CD8-positive, alpha-beta T cell (primary cell): ENCODE measurements at places on chromosomes 1 and 21.

DNA sequence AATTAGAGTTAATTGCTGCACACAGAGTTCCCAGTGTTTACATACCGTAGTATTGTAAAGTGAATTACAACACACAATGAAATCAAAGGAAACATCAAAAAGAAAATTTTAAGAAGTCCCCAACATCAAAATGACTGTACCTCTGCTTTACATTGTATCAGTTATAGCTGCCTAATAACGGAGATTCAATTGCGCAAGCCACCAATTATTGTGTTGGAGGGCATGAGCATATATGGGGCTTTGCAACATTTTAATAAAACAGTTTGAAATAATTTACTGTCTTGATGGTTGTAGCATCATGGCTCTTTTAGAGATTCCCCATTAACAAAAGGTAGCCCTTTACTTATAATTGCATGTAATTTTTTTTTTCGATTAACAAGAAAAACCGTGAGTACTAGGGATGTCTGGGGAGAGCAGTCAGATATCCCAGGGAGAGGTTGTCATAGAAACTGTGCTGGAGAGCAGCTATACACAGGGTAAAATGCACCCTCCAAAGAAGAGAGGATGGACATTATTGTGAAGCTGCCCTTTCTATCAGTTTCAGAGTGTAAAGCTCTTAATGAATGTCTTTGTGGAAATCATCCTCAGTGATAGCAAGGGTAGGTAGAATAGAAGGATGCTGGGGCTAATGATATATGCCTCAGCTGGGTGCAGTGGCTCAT lies 55.9 kb upstream of the BTG3 start:
- no peak for DNase-seq

GRCh38 chr21:21188513-21189195 lies 190.4 kb downstream of the NCAM2 start:
- DNase-seq: no peak

DNA sequence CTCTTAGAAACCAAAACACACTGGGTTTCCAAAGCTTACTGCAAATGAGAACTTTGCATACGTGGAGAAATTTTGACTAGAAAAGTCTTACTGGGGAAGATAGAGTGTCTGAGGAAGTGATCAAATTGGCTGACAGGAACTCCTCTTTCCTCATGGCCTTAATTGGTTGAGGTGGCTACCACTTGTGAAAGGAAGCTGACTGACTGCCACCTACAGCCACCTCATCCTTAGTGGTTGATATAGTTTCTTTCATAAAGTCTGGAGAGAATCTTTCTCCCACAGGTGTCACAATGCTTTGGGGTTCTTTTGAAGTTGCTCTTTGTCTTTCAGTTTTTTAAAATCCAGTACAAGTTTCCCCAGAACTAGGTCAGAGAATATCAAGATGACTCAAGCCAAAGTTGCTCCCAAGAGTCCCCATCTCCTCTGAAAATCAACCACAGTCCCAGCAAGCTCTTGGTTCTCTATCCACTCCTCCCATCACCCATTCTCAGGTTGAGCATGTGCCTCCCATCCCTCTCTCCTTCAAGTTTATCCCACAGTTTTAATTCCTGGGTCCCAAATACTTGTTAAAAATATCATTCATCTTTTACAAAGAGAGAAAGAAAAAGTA lies 43.3 kb downstream of the GPR88 start:
- DNase-seq: no peak

DNA sequence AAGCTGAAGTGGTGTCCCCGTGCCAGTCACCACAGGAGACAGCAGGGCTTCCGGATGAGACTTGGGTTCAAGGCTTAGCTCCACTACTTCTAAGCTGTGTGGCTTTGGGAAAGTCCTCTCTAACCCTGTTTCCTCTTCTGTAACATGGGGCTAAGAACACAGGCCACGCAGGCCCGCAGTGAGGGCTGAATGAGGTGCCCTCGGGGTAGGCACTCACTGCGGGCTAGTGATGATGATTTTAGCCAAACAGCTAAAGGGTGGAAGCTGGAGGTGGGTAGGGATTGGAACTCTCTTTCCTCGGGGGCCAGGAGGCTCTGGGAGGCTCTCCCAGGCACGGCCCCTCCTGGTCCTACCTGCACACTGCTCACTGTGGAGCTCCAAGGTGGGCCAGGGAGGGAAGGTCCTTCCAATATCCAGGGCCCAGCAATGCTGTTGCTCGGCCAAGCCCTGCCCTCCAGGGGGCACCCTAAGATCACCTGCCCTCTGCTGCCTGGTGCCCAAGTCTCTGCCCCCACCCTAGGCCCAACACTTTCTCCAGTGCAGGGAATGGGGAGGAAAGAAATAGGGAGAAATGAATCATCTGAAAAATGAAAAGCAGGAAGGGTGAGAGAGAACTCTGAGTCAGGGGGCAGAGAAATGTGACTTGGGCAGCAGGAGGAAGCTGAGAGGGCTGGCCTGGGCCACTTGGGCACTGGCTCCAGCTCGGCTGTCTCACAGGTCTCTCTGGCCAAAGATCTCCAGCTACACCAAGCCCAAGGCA lies 19.2 kb upstream of the EVA1B start:
- peak; percentile 53 for DNase-seq

GRCh38 chr1:109573785-109574184 lies 25.4 kb downstream of the GNAI3 start:
- no peak for DNase-seq

DNA sequence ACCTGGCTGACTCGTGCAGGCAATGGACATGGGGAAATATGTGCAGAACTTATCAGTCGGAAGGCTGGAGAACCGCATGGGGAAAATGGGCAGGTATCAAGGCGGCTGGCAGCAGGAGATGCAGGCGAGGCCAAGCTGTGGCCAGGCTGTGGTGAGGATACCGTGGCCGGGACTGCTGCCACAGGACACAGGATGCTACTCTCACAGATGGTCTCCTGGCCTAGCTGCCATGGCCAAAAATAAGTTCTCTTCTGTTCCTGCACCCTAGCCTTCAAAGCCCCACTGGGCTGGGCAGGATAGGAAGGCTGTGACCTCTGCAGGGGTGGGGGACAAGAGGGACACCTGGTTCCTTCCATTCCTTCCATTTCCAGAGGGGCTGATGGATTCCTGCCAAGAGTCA lies 26.4 kb downstream of the TEX35 start:
- DNase-seq: no peak

DNA sequence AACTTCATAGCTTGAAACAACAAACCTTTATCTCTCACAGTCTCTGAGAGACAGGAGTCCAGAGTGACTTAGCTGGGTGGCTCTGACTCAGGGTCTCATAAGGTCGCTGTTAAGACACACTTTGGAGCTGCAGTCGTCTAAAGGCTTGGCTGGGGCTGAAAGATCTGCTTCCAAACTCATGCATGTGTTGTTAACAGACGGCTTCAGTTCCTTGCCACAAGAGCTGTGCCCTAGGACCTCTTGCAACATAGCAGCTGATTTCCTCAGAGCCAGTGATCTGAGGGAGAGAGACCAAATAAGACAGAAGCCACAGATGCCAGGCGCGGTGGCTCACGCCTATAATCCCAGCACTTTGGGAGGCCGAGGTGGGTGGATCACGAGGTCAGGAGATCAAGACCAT lies 176.8 kb downstream of the DISC1 start:
- DNase-seq: no peak

- no peak for DNase-seq
Measured at GRCh38 chr1:89687254-89687653, 54.3 kb downstream of the LRRC8C start.

DNA sequence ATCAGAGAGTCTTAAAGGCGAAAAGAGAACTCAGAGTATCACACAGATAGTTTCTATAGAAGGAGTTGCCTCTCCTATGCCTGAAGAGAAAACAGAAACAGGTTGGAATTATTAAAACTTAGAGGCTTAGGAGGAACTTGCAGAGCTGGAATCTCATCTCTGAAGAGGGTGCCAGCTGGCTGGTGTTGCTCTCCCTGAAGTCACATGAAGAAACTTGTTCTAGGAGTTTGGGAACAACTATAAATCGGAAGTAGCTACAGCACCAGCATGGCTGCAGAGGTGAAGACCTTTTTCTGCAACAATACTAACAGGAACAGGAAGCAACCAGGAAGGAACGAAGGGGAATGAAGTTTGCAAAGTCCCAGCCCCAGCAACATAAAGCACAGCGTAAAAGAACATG lies 35.8 kb downstream of the FMO3 start:
- no peak for DNase-seq
